ENCODE measurements at places on chromosomes 6 and 20. TPM values are rescaled to one million over a fixed set of nuclear protein-coding genes. Genes with fewer than 3 reads are reported as not detected.
A peak's percentile ranks its signal among the peaks of the same experiment; 100 is the strongest.

DNA sequence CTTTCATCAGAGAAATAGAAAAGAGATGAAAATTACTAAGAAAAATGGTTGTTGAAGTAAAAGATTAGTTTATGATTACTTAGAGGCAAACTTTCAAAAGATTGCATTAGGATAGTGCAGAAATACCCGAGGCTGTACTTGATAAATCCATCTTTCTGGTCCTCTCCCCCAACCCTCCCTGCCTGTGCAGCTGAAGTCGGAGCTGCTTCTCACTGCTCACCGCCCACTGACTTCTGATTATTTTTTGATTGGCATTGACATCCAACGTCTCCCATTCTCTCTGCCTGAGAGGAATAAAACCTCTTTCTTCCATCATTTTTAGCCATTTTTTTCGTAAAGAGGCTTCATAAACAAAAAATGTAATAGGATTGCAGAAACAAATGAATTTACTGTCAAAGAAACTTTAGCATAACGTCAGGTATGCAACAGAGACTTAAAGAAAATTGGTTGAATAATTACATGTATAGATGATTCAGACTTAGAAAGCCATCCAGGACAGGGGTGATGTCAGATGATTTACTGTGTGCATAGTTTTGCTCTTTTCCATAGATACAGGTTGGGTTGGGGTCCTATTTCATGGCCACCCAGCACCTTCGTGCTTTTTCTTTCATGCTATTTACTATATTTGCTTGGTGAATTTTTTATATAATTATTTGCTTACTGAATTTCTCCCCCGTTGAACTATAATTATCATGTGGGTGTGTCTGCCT lies 53.6 kb upstream of the EDN3 start:
- no peaks in the 10 kb centered on the region for H3K27me3 ChIP-seq
- H3K4me3 ChIP-seq = no peak overlapping the region
- DNase-seq = no peak
- no peaks in the 10 kb centered on the region for H3K36me3 ChIP-seq

- H3K36me3 ChIP-seq = no peaks in the 10 kb centered on the region
- no peak for DNase-seq
- H3K4me3 ChIP-seq = no peak overlapping the region
- no peaks in the 10 kb centered on the region for H3K27me3 ChIP-seq
- no peaks in the 10 kb centered on the region for H3K4me1 ChIP-seq
- H3K27ac ChIP-seq = no peak overlapping the region
These were observed 71.9 kb upstream of the POPDC3 start for GRCh38 chr6:105251689-105252088.

LRFN2 gene
- 0.38 TPM for total RNA-seq

- H3K4me3 ChIP-seq = no peak overlapping the region
- H3K27me3 ChIP-seq = no peaks in the 10 kb centered on the region
- H3K27ac ChIP-seq = no peak overlapping the region
- no peaks in the 10 kb centered on the region for H3K4me1 ChIP-seq
- peaks cover 50% of the 10 kb centered on the region for H3K36me3 ChIP-seq
- no peak for DNase-seq
These were observed 376.0 kb downstream of the SYNE1 start for GRCh38 chr6:152261179-152261578.

TCEA2 gene
- 1.8 TPM for total RNA-seq

GRCh38 chr20:23640671-23641667 lies 3.2 kb upstream of the CST3 start:
- peaks cover 26% of the 10 kb centered on the region for H3K4me1 ChIP-seq
- no peaks in the 10 kb centered on the region for H3K27me3 ChIP-seq
- H3K4me3 ChIP-seq = no peak overlapping the region
- H3K36me3 ChIP-seq = no peaks in the 10 kb centered on the region
- DNase-seq = no peak

ANKRD6 gene
- total RNA-seq = 12.0 TPM

COX4I2 gene
- total RNA-seq = 0.83 TPM

DNA sequence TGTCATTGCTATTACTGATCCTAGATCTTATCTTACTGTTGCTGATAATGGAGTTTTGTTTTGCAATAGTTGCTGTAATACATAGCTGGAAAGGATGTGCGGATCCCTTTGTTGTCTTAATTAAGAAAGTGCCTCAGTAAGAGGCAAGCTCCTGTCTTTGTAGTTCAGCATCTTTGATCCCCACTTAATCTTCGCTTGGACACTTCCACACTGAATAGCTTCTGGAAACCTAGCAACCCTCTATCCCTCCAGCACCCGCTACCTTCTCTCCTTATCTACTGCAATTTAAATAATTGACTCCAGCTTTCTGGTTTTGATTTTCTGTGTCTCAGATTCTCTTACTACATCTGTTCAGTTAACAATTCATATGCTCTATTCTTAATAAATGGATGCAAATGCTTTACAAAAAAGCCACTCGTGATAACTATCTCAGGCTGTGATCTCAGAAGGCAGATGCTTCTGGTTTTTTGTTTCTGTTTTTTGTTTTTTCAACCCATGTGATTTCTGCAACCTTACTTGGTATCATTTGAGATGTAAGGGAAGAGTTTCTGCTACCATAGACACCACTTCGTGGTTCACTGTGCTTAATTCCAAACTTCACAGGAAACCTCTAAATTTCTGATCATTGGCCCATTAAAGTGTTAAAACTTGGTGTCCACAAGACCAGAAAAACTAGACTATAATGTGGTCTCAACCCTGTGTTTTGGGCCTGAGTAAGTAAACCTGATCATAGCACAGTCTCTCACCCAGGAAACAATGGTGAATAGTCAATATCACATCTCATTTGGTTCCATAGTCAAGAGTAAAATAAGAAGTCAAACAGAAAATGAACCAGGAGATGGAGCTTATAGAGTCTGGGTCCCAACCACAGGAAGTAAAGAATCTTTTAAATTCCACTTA lies 352.1 kb upstream of the SOX4 start:
- no peak overlapping the region for H3K4me3 ChIP-seq
- no peaks in the 10 kb centered on the region for H3K36me3 ChIP-seq
- no peak for DNase-seq
- H3K4me1 ChIP-seq = no peaks in the 10 kb centered on the region

RAB44 gene
- 0.76 TPM for total RNA-seq

- H3K4me3 ChIP-seq = no peak overlapping the region
- peaks cover 47% of the 10 kb centered on the region for H3K4me1 ChIP-seq
- DNase-seq = no peak
- H3K36me3 ChIP-seq = peaks cover 69% of the 10 kb centered on the region
- H3K27ac ChIP-seq = peak overlapping the region; percentile 26
- no peaks in the 10 kb centered on the region for H3K27me3 ChIP-seq
These were observed 5.9 kb downstream of the CCND3 start for GRCh38 chr6:41935685-41936072.

DNA sequence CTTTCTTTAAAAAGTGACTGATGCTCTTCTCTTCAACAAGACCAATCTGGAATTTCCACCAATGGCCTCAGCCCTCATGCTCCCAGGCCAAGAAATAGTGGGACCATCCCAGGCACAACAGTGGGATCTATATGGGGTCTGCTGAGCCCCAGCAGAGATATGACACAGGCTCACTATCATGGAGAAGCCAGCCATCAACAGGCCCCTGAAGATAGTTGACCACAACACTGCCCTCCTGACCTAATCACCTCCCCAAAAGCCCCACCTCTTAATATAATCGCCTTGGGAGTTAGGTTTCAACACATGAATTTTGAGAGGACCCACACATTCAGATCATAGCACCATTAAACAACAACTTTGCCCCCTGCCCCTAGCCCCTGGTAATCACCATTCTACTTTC lies 16.8 kb upstream of the MCM3 start:
- H3K27me3 ChIP-seq = no peaks in the 10 kb centered on the region
- H3K4me1 ChIP-seq = peaks cover 29% of the 10 kb centered on the region
- DNase-seq = no peak

ADGB gene
- total RNA-seq = not detected

GRCh38 chr20:43690943-43691598 lies 24.2 kb downstream of the MYBL2 start:
- no peak overlapping the region for H3K27ac ChIP-seq
- DNase-seq = no peak
- no peaks in the 10 kb centered on the region for H3K4me1 ChIP-seq
- no peaks in the 10 kb centered on the region for H3K36me3 ChIP-seq

Measured in esophagus squamous epithelium (tissue), 5 donors.